Thymus (tissue), 14 donors: ENCODE measurements at places on chromosomes 4 and X. TPM values are rescaled to one million over a fixed set of nuclear protein-coding genes. Genes with fewer than 3 reads are reported as not detected.

GRCh38 chrX:46782034-46782433 lies 23.1 kb upstream of the SLC9A7 start:
- no peak overlapping the region for H3K27ac ChIP-seq
- no peak for DNase-seq
- no peak overlapping the region for H3K4me3 ChIP-seq
- H3K36me3 ChIP-seq, result no peaks in the 10 kb centered on the region

DNA sequence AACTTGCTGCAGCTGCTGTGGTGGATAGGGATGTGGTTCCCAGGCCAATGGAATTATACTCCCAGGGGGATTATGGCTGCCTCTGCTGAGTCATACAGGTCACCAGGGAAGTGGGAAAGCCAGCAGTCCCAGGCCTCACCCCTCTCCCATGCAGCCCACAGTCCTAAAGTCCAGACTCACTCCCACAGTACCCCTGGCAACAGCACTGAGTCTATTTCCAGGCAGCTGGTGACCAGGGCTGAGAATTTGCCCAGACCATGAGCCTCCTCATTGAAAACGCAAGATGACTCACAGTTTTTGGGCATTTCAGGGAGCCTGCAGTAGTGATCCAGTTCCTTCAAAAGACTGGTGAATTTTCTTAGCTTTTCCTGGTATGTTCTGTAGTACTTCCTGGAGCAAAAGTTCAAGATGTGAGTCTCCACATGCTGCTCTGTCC lies 137.6 kb downstream of the NPNT start:
- DNase-seq, result no peak
- H3K27me3 ChIP-seq, result no peaks in the 10 kb centered on the region
- no peaks in the 10 kb centered on the region for H3K4me1 ChIP-seq
- H3K36me3 ChIP-seq, result no peaks in the 10 kb centered on the region

Gene DCAF8L2
- total RNA-seq, result not detected

DNA sequence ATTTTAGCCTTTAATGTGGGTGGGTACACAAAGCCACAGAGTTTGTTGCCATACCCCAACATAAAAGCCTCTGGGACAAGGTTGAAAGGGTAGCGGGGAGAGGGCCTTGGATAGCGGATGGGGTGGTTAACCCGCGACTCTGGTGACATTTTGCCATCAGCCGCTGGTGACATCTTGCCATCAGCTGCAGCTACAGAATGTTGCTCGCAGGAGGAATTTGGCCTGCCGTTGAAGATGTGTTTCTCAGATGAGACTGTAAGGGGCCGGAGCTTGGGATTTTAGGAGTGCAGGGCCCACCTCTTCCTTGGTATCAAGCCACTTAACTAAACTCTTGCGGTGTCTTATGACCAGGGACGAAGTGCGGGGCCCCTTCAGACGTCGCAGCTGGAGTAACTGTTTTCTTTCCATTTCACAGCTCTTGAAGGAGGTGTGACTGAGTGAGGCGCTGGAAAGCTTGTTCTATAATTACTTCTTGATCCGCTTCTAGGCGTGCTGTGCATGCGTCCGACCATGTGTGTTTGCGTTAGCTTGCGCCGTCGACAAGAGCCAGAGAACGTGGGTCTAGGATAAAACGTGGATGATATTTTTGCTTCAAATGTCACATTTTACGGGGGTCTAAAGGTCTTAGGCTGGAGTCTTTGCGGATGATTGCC lies 820 bp upstream of the RASL11B start:
- peaks cover 4% of the 10 kb centered on the region for H3K4me1 ChIP-seq
- no peaks in the 10 kb centered on the region for H3K36me3 ChIP-seq
- DNase-seq, result no peak
- peaks cover 10% of the 10 kb centered on the region for H3K27me3 ChIP-seq

Gene TCEANC
- total RNA-seq, result 9.2 TPM

GRCh38 chr4:85147481-85148076 lies 181.1 kb upstream of the WDFY3 start:
- no peak overlapping the region for H3K4me3 ChIP-seq
- no peaks in the 10 kb centered on the region for H3K4me1 ChIP-seq
- H3K27ac ChIP-seq, result no peak overlapping the region
- no peaks in the 10 kb centered on the region for H3K36me3 ChIP-seq
- no peak for DNase-seq

Gene VSIG4
- 2.1 TPM for total RNA-seq

- peak; percentile 59 for DNase-seq
- H3K27me3 ChIP-seq, result no peaks in the 10 kb centered on the region
- H3K4me3 ChIP-seq, result peak overlapping the region; percentile 33
These were observed 210.0 kb upstream of the STK26 start for GRCh38 chrX:131812847-131813825.

GRCh38 chr4:148782284-148782683 lies 340.1 kb upstream of the NR3C2 start:
- no peak overlapping the region for H3K27ac ChIP-seq
- H3K4me3 ChIP-seq, result no peak overlapping the region
- no peaks in the 10 kb centered on the region for H3K27me3 ChIP-seq
- DNase-seq, result no peak
- H3K36me3 ChIP-seq, result no peaks in the 10 kb centered on the region

DNA sequence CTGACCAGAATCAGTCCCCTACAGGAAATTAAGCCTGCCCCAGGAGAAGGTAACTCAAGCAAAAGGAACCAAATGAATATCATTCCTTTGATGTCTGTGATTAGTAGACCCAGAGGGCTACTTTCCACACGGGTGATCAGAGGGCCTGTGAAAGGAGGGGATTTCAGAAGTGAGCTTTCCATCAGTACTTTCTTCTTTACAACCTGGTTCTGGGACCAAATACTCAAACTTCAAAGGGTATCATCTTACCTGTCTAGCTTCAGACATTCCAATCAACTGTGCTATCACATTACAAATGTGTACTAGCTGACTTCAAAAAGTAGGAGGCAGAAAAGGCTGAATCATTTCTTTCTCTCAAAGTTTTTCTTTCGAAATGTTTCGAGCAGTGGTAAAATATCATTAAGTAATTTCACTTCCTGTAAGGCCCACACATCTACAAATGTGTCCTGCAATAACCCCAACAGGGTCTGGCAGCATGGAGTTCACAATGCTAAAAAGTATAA lies 23.9 kb downstream of the ACSL4 start:
- no peak for DNase-seq
- H3K27me3 ChIP-seq, result no peaks in the 10 kb centered on the region
- H3K4me1 ChIP-seq, result no peaks in the 10 kb centered on the region
- H3K36me3 ChIP-seq, result no peaks in the 10 kb centered on the region

Gene PLS3
- total RNA-seq, result 45.0 TPM

DNA sequence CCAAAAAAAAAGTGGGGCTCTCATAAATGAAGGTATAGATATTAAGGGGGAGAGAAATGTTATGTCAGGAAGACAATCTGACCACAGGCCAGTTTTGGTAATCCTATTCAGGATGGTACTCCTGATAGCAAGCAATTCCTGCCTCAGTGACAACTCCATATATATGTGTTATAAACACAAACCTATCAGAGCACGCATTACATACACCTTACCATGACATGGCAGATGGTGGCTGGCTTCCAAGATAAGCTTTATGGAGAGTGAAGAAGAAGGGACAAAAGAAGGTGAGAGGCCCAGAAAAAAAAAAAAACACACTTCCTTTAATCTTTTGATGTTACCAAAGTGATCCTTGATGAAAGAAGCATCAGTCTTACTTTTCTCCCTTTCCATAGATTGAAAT lies 29.5 kb upstream of the KDR start:
- peaks cover 3% of the 10 kb centered on the region for H3K27me3 ChIP-seq
- H3K27ac ChIP-seq, result no peak overlapping the region
- no peaks in the 10 kb centered on the region for H3K36me3 ChIP-seq
- no peak for DNase-seq
- H3K4me1 ChIP-seq, result no peaks in the 10 kb centered on the region
